Cardiac muscle cell (in vitro differentiated cells and primary cell): ENCODE measurements at places on chromosomes 6 and 20.

GRCh38 chr6:13762611-13763441 lies 51.2 kb upstream of the RANBP9 start:
- no peaks in the 10 kb centered on the region for H3K36me3 ChIP-seq
- H3K4me1 ChIP-seq, result peaks cover 14% of the 10 kb centered on the region
- no peak overlapping the region for H3K4me3 ChIP-seq
- no peak for DNase-seq

DNA sequence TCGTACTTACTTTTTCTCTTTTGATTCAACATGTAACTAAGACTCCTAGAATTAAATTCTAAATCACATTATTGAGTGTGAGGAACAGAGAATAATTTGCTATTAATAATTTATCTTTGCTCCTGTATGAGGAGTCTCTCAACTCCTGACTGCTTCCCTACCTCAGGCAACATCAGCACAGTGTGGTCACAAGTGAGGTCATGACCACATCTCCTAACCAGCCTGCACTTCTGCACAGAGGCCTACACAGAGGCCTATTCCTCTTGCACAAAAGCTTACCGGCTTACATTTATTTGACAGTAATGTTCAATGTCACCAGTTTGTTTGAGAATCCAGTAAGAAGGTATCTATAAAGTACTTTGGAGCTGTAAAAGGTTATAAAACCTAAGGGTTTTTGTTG lies 637.4 kb upstream of the MARCKS start:
- no peak for DNase-seq
- H3K36me3 ChIP-seq, result no peaks in the 10 kb centered on the region
- H3K4me1 ChIP-seq, result no peaks in the 10 kb centered on the region
- H3K27me3 ChIP-seq, result no peaks in the 10 kb centered on the region
- no peak overlapping the region for H3K27ac ChIP-seq

DNA sequence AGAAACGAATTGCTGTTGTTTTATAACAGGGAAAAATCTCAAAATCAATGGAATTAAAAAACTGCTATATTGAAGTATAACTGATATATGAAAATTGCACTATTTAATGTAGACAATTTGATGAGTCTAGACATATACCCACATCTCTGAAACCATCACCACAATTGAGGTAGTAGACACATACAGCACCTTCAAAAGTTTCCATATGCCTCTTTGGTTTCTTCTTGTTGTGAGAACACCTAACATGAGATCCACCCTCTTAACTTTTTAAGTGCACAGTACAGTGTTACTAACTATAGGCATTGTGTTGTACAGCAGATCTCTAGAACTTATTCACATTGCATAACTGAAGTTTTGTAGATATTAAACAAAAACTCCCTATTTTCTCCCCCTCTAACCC lies 14.0 kb upstream of the SLC17A5 start:
- H3K4me1 ChIP-seq, result peaks cover 7% of the 10 kb centered on the region
- no peak for DNase-seq
- H3K4me3 ChIP-seq, result no peak overlapping the region
- peaks cover 20% of the 10 kb centered on the region for H3K27me3 ChIP-seq
- H3K27ac ChIP-seq, result no peak overlapping the region

DNA sequence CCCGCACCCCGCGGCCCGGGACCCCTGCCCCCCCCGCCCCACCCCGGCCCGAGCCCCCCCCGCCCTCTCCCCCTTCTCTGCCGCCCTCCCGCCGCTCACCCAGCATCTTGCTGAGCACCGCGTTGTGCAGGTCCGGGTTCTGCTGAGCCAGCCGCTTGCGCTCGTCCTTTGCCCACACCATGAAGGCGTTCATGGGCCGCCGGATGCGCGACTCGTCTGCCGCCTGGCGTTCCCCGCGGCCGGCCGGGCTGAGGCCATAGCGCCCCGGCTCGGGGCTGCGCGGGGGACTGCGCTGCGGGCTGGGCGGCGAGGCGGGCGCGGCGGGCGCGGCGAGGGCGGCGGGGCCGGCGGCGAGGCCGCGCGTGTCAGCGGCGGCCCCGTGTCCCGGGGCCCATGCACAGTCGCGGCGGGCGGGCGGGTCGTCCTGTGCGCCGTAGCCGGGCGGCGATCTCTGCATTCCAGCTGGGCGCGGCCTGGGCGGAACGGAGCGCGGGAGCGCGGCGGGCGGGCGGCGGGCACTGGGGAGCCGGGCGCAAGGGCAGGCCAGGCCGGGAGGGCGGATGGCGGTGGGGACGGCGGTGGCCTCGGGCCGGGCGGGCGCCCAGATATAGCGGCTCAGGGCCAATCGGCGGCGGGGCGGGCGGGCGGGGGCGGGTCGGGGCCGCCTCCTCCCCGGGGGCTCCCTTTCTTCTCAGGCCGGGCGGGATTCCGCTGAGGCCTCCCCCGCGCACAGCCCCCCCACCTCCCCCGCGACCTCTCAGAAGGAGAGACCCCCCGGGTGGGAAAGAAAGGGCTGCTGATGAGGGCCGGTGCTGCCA lies at the start of gene SOX18:
Gene SOX18, minus strand, starts transcription at position 580 of the 818 bp plus-strand sequence. Its CDS starts 123 bp downstream, at position 457.
- H3K27ac ChIP-seq, result no peak within 1 kb of the TSS
- DNase-seq, result peak; percentile 56
- H3K4me1 ChIP-seq, result peaks cover 5% of the 10 kb centered on the region
- peak within 1 kb of the TSS; percentile 20 for H3K4me3 ChIP-seq

DNA sequence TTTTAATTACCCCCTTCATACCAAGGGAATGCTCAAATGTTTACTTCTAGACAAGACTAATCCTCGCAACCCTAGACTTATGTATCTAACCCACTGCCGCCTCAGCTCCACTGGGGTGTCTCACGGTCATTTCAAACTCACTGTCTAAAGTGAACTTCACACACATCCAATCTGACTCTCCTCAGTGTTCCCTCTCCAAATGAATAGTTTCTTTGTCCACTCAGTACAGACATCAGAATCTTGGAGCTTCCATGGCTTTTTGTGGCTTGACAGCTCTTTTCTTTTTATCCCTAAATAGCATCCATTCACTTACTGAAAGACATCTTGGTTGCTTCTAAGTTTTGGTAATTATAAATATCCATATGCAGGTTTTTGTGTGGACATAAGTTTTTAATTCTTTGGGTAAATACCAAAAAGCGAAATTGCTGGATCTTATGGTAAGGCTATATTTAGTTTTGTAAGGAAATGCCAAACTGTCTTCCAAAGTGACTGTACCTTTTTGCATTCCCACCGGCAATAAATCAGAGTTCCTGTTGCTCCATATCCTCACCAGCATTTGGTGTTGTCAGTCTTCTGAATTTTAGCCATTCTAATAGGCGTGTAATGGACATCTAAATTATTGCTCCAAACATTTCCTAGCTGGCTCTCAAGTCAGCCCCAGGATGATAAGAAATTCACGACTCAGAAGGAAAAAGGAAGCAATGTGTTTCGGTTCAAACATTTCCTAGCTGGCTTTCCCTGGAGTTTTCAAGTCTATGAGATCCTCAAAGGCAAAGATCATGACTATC lies 73.1 kb downstream of the DNAAF9 start:
- no peak for DNase-seq
- H3K27ac ChIP-seq, result no peak overlapping the region
- H3K4me1 ChIP-seq, result no peaks in the 10 kb centered on the region
- no peaks in the 10 kb centered on the region for H3K27me3 ChIP-seq
- H3K4me3 ChIP-seq, result no peak overlapping the region

- H3K4me1 ChIP-seq, result no peaks in the 10 kb centered on the region
- no peak overlapping the region for H3K27ac ChIP-seq
- no peaks in the 10 kb centered on the region for H3K27me3 ChIP-seq
- H3K36me3 ChIP-seq, result peaks cover 53% of the 10 kb centered on the region
These were observed 42.0 kb upstream of the LYRM2 start for GRCh38 chr6:89680551-89680950.
